ENCODE measurements at places on chromosomes 6 and 20. TPM values are rescaled to one million over a fixed set of nuclear protein-coding genes. Genes with fewer than 3 reads are reported as not detected.
A peak's percentile ranks its signal among the peaks of the same experiment; 100 is the strongest.

Gene PRICKLE4
- 2.6 TPM for polyA plus RNA-seq

Gene HTR1B
- not detected for polyA plus RNA-seq

Gene FABP7
- not detected for polyA plus RNA-seq

Gene SFTA2
- polyA plus RNA-seq = 14.4 TPM

Gene ULBP1
- polyA plus RNA-seq = 0.02 TPM

Gene SAPCD1
- polyA plus RNA-seq = 11.1 TPM

Gene SYCP2L
- polyA plus RNA-seq = 1.1 TPM

Gene UBE2V1
- 59.3 TPM for polyA plus RNA-seq

Gene TNFRSF21
- 9.7 TPM for polyA plus RNA-seq

- no peak overlapping the region for H3K4me3 ChIP-seq
- no peaks in the 10 kb centered on the region for H3K36me3 ChIP-seq
- H3K27ac ChIP-seq = no peak overlapping the region
- DNase-seq = no peak
- H3K27me3 ChIP-seq = no peaks in the 10 kb centered on the region
- no peaks in the 10 kb centered on the region for H3K4me1 ChIP-seq
Observed at GRCh38 chr6:134849920-134850447, 99.9 kb downstream of the ALDH8A1 start.

DNA sequence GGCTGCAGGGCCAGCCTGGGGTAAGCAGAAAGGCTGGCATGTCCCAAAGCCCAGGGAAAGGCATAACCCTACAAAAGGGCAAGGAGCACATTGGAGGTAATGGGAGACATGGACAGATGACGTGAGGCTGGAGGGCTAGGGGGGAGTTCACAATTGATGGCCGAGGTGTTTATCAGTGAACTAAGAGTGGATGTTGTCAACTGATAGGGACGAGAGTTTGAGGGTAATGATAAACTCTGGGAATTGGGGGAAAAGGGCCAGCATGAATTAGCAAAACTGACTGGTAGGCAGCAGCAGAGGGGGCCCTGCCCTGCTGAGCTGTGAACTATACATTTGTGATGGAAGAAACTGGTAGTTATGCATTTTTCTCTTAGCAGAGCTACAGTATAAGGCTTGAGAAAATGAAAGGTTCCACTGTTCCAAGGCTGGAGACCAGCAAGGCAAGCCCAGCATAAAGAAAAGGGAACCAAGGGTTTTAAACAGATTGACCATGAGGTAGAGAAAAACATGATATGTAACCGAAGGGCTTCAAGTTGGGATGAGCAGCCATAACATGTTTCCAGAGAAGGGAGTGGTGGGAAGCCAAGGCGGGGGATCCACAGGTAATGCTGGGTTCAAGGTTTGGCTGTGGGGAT is 98.1 kb upstream of the MLN start:
- no peak overlapping the region for H3K4me3 ChIP-seq
- no peak overlapping the region for H3K27ac ChIP-seq
- no peaks in the 10 kb centered on the region for H3K36me3 ChIP-seq
- no peak for DNase-seq

DNA sequence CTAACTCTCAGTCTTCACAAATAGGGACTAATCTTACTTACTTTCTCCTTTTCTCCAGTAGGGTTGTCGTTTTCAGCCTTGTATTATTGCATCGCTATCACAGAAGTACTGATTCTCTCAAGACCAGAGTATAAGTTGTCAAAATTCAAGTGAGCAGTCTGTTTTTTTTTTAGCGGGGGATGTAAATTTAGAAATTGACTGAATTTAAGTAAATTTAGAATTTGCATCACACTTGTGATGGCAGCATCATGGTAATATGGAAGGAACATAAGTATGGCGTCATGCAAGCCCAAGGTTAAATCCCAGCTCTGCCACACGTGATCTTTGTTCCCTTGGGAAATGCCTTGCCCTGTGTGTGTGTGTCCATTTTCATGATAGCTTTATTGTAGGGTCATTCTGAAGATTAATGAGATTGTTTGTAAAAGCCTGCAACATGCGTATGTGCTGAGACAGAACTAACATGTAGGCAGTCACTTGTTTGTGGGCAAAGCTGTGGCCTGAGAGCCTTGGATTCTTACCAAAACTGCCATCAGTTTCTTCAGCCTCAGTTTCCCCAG is 52.8 kb upstream of the VSTM2L start:
- H3K4me3 ChIP-seq = no peak overlapping the region
- DNase-seq = no peak
- H3K27ac ChIP-seq = no peak overlapping the region
- no peaks in the 10 kb centered on the region for H3K27me3 ChIP-seq

GRCh38 chr6:125904871-125905270 is 51.7 kb upstream of the HINT3 start:
- no peak overlapping the region for H3K4me3 ChIP-seq
- H3K36me3 ChIP-seq = no peaks in the 10 kb centered on the region
- peaks cover 11% of the 10 kb centered on the region for H3K4me1 ChIP-seq
- no peak for DNase-seq
- H3K27me3 ChIP-seq = no peaks in the 10 kb centered on the region
- no peak overlapping the region for H3K27ac ChIP-seq

GRCh38 chr20:43138061-43138770 is 51.5 kb downstream of the PTPRT start:
- H3K4me1 ChIP-seq = no peaks in the 10 kb centered on the region
- no peak overlapping the region for H3K27ac ChIP-seq
- DNase-seq = peak; percentile 11
- H3K27me3 ChIP-seq = no peaks in the 10 kb centered on the region
- H3K36me3 ChIP-seq = no peaks in the 10 kb centered on the region
- H3K4me3 ChIP-seq = no peak overlapping the region

- no peaks in the 10 kb centered on the region for H3K36me3 ChIP-seq
- no peak overlapping the region for H3K4me3 ChIP-seq
- H3K4me1 ChIP-seq = no peaks in the 10 kb centered on the region
Observed at GRCh38 chr6:143166247-143166695, 105.6 kb downstream of the AIG1 start.

DNA sequence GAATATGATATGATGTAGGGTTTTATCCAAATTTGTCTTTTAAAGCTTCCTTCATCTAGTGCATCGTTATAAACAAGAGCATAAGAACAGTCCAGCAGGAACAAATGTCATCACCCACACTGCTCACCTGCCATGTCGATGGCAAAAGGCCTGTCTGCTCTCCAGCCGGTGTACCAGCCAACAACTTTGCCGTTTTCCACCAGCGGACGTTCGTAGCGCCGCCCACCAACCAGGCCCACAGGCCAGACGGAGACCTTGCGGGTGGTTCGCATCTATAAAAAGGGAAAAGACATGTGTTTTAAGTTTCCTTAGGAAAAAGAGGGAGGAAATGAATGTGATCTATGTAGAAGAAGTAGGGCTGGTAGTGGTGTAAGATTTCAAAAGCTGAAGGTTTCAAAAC is 62.9 kb downstream of the B3GAT2 start:
- H3K4me3 ChIP-seq = no peak overlapping the region
- no peaks in the 10 kb centered on the region for H3K27me3 ChIP-seq
- H3K4me1 ChIP-seq = no peaks in the 10 kb centered on the region

- no peak for DNase-seq
- H3K4me3 ChIP-seq = no peak overlapping the region
- no peak overlapping the region for H3K27ac ChIP-seq
Observed at GRCh38 chr20:23917024-23917725, 37.6 kb upstream of the CST5 start.

GRCh38 chr6:68975816-68976215 is 340.7 kb downstream of the ADGRB3 start:
- no peak overlapping the region for H3K4me3 ChIP-seq
- DNase-seq = no peak
- no peaks in the 10 kb centered on the region for H3K27me3 ChIP-seq
- H3K4me1 ChIP-seq = no peaks in the 10 kb centered on the region

DNA sequence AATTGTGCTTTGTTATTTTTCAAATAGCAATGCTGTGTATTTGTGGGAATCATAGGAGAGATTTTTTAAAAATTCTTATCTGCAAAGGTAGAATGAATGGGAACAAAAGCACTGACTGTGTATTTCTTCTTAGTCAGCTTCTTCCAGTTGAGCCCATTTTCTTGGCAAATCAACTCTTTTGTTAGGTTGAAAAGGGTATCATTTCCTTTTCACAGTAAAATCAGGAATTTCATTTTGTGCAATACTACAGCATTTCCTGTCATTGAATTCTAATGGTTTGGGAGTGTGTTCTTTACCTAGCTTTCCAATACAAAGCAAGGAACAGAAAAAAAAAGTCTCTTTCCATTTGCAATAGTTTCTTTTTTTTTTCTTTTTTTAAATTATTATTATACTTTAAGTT is 19.0 kb upstream of the EXOC2 start:
- DNase-seq = no peak
- H3K4me1 ChIP-seq = no peaks in the 10 kb centered on the region
- H3K27ac ChIP-seq = no peak overlapping the region
- no peaks in the 10 kb centered on the region for H3K36me3 ChIP-seq
- H3K4me3 ChIP-seq = no peak overlapping the region
- no peaks in the 10 kb centered on the region for H3K27me3 ChIP-seq

DNA sequence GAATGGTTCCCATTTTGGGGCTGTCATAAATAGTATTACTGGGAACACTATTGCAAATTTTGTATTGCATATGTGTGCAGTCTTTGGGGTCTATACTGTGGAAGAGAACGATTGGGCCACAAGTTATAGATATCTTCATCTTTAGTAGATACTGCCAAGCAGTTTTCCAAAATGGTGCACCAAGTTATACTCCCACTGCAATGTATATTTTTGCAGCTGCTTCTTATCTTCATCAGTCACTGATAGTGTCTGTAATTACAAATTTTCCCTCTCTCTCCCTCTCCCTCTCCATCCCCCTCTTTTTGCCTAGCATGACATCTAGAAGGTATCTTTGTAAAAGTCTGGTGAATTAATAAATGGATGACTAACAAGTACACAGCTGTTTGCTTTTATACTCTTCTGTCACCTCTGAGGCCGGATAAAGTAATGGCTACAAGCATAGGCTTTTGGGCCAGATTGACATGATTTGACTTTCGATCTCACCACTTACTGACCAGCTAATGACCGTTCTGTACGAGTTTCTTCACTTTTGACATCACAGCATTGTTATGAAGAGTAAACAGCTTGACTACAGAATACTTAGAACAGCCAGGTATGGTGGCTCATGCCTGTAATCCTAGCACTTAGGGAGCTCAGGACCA is 113.3 kb upstream of the SLC2A12 start:
- H3K27ac ChIP-seq = no peak overlapping the region
- H3K4me3 ChIP-seq = no peak overlapping the region
- H3K4me1 ChIP-seq = peaks cover 6% of the 10 kb centered on the region
- H3K36me3 ChIP-seq = no peaks in the 10 kb centered on the region
- no peaks in the 10 kb centered on the region for H3K27me3 ChIP-seq
- no peak for DNase-seq

DNA sequence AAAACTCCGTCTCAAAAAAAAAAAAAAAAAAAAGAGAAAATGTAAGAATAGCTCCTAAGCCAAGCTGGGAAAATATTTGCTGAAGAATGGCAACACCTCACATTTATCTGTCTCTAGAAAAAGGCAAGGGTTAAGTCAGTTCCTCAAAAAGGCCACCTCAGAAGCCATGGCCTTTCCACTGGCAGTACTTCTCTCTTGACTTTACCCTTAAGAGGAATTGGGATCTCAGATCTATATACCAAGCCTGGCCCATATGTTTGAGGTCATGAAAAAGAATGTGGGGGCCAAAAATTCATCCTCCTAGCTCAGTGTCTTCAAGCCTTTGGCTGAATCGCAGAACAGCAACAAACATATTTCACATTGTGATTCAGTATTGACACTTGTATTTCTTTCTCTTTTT is 10.9 kb upstream of the NCOA3 start:
- DNase-seq = no peak
- no peaks in the 10 kb centered on the region for H3K27me3 ChIP-seq
- peaks cover 17% of the 10 kb centered on the region for H3K4me1 ChIP-seq
- no peaks in the 10 kb centered on the region for H3K36me3 ChIP-seq
- H3K4me3 ChIP-seq = no peak overlapping the region
- no peak overlapping the region for H3K27ac ChIP-seq

- DNase-seq = no peak
- H3K4me3 ChIP-seq = no peak overlapping the region
- peaks cover 21% of the 10 kb centered on the region for H3K4me1 ChIP-seq
- H3K36me3 ChIP-seq = peaks cover 63% of the 10 kb centered on the region
- H3K27me3 ChIP-seq = no peaks in the 10 kb centered on the region
Observed at GRCh38 chr6:32979720-32980487, 11.5 kb downstream of the BRD2 start.

DNA sequence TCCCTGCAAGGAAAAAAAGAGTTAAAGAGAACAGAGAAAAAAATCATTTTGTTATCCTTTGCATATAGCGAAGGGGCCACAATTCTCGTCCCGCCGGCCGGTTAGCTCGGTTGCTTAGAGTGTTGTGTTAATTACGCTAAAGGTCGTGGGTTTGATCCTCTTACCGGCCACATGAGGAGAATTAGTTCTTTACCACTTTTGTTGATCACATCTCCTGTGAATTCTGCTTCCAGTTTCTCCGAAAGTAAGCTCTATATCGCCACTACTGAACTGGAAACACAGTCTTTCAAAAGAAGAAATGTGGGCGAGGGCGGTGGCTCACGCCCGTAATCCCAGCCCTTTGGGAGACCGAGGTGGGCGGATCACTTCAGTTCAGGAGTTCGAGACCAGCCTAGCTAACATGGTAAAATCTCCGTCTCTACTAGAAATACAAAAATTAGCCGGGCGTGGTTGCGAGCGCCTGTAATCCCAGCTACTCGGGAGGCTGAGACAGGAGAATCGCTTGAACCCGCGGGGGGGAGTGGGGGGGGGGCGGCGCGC is 13.4 kb downstream of the PRSS16 start:
- H3K4me3 ChIP-seq = no peak overlapping the region
- H3K36me3 ChIP-seq = no peaks in the 10 kb centered on the region
- no peaks in the 10 kb centered on the region for H3K27me3 ChIP-seq
- no peak for DNase-seq
- H3K27ac ChIP-seq = no peak overlapping the region

- peak; percentile 51 for DNase-seq
- H3K36me3 ChIP-seq = no peaks in the 10 kb centered on the region
- no peak overlapping the region for H3K27ac ChIP-seq
Observed at GRCh38 chr6:11496152-11497060, 41.1 kb upstream of the TMEM170B start.

DNA sequence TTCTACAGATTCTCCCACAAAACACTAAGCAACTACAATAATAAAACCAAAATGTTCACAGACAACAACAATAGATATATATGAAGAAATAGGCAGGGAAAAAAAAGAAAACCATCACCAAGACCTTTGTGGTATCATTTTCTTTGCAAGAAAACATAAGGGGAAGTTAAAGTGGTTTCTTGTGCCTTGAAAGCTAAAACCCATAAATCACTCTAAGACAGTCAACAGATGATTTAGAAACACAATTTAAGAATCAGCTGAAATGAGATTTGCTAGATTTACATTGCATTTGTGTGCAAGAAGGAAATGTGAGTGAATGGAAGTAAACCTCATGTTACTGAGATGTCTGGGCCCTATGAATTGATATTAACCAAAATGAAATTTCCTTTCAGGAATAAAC is 1265.4 kb upstream of the GJE1 start:
- no peaks in the 10 kb centered on the region for H3K4me1 ChIP-seq
- no peak overlapping the region for H3K4me3 ChIP-seq
- H3K36me3 ChIP-seq = no peaks in the 10 kb centered on the region
- no peaks in the 10 kb centered on the region for H3K27me3 ChIP-seq
- H3K27ac ChIP-seq = no peak overlapping the region
